ENCODE measurements at places on chromosomes 4 and X.

DNA sequence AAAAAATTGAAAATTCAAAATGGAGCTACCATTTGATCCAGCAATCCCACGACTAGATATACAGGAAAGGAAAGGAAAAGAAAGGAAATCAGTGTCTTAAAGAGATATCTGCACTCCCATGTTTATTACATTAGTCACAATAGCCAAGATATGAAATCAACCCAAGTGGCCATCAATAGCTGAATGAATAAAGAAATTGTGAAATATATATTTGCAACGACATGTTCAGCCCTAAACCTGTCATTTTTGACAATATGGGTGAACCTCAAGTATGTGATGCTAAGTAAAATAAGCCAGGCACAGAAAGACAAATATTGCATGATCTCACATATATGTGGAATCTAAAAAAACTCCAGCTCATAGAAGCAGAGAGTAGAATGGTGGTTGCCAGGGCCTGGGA is 155.1 kb downstream of the ANXA5 start:
- no peak for DNase-seq

- DNase-seq = no peak
Observed at GRCh38 chrX:47540754-47541538, 20.1 kb upstream of the ARAF start.

- no peak for DNase-seq
Observed at GRCh38 chr4:122766950-122767349, 34.4 kb downstream of the BBS12 start.

GRCh38 chr4:119894650-119895208 is 171.9 kb downstream of the MAD2L1 start:
- DNase-seq = no peak

- DNase-seq = no peak
Observed at GRCh38 chr4:65635051-65635821, 35.1 kb downstream of the EPHA5 start.

DNA sequence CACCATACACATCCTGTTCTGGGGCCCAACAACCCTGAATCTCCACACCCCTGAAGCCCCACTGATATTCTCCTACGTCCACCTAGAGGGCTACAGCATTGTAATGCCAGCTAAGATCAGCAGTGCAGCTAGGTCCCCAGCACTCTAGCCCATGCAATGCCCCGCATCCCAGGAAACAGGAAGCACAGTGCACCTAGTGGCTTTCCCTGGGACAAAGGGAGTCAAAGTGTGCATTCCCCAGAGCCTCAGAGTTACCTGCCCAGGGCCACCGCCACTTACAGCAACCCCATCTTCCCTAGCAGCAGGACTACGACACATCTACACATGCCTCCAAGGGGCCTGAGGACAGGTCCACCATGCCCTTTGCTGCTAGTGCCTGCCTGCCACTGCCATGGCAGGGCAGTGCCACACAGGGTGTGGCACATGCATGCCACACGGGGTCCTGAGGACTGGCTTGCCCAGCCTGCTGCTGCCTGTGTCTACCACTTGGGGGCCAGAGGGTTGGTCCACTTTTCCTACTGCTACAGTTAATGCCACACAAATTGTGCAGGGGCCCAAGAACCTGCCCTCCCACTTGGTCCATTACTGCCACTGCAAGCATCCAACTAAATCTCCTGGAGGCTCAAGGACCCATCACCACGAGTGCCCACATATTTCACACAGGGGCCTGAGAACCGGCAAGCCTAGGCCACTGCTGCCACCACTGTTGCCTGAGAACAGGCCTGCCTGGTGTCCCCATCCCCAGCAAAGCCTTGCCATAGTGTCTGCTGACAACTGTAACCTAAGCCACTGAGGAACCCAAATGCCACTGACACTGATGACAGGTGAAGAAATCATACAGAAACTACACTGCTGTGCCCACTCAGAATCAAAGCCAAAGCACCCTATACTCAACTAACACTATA is 23.7 kb downstream of the TLR6 start:
- DNase-seq = no peak

DNA sequence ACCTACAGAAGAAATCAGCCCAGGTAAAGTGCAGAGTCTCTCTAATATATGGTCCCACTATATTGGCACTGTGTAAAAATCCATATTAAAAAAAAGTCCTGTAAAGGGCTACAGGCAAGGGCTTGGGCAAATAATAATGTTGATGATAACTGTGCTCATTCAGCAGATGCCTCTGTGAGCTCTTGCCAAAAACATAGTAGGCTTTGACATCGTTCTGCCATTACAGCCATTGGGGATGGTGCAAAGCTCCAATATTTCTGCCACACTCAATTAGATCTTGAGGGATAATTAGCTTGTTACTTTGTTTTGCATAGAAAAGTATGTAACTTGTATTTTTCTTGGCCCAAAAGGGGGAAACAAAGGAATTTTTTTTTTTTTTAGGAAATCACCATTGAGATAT is 645.5 kb upstream of the FAM241A start:
- no peak for DNase-seq

DNA sequence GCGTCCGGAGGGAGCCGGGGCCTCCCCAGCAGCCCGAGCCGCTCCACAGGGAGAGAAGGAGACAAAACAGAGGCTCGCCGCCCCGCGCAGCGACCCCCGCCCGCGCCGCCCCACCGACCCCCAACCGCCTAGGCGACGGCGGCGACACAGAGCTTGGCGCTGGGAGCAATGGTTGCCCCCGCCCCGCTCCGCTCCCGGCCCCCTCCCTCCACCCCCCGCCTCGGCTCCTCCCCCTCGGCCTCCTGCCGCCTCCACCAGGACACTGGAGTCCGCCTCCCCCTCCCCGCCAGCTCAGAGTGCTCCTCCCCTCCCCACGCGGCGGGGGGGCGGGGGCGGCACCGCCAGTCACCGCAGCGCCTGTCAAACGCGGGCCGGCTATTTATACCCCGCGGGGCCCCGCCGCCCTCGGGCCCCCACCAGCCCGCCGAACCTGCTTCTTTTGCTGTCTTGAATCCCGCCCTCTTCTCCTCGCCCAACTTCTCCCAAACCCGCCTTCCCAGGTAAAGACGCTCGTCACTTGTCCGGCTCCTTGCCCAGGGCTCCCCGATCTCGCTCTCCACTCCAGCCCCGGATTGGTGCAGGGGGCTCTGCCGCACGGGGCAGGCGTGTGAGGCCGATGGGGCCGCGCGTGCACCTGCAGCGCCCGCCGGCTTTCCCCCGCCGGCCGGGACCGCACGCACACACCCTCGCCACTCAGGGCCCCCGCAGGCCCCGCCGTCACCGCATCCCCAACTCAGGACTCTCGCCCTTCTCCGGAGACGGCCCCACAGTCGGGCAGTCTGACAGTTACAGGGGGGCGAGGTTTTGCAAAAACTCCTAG is at the start of gene ELF2:
Gene ELF2, minus strand, starts transcription at position 170 of the 820 bp plus-strand sequence. CDS start 39,517 bp downstream, outside the sequence.
- peak; percentile 89 for DNase-seq

DNA sequence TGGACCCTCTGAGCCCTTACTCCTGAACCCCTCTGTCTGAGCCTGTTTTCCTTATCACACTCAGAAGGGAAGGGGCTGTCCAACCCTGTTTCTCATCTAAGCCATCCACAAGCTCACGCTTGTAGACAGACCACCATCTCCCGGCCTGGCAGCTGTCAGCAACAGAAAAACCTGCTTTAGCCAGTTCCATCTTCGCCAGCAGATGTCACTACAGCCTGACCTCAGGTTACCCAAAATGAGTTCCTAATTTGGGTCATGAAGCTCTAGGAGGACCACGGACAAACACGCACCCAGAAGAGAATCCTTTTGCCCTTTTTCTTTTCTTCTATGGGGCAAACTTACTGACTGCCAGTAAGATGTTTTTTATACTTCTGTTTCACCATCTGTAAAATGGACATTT is 445.4 kb downstream of the BCOR start:
- no peak for DNase-seq

- no peak for DNase-seq
Observed at GRCh38 chr4:95290702-95291101, 258.1 kb downstream of the UNC5C start.

DNA sequence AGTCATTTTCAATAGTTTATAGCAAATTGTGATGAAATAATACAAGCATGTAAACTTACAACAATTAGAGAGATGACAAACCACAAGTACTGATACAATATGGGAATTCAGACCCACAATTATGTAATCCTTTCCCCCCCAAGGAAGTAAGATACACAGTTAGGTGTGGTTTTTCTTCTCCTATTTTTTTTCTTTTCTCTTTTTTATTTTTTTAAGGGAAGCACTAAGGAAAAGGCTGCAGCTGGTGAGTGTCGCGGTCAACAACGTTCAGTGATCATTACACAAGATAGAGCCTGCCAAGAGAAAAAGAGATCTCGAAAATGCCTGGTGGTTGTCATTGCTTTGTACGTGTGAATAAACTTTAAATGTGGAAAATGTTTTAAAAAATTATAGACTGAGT is 9.8 kb downstream of the NDNF start:
- DNase-seq = no peak

- no peak for DNase-seq
Observed at GRCh38 chr4:18077808-18078207, 56.3 kb upstream of the LCORL start.

DNA sequence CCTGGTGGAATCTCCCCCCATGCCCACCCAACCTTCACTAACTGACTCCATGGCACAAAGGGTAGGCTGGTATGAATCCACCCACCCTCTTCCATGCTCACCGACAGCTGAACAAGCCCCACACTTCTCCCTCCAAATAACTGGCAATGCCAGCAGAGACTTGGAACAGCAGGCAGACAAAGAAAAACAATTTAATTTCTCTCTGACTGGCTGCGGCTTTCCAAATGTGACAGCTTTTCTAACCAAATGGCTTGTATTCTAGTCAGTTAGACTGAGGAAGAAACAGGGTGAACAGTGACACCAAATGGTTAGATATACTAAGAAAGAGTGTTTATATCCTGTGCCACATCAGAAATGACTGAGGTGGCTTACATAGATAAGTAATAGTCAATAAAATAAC is 199.3 kb upstream of the ADAMTS3 start:
- DNase-seq = no peak

DNA sequence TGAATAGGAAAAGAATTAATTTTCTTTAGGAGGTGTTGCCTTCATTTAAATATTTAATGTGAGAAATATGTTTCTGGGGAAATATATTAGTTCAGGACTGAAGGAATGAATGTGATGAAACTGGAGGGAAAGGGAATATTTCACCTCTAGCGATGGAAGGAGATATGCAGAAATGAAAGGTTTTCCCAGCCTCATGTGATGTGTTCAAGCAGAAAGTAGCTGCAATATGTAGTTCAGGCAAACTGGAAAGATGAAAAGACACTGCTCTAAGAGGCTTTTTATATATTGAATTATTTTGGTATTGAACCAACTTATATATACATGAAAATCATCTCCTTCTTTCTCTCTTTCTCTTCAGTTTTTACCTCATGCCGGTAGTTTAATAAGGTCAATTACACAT is 3.4 kb downstream of the GRID2 start:
- DNase-seq = no peak

GRCh38 chr4:931194-931959 is 739 bp downstream of the GAK start:
- DNase-seq = no peak

GRCh38 chr4:152586668-152587067 is 50.8 kb upstream of the FBXW7 start:
- no peak for DNase-seq

GRCh38 chrX:15399962-15400391 is 15.8 kb upstream of the VEGFD start:
- no peak for DNase-seq

DNA sequence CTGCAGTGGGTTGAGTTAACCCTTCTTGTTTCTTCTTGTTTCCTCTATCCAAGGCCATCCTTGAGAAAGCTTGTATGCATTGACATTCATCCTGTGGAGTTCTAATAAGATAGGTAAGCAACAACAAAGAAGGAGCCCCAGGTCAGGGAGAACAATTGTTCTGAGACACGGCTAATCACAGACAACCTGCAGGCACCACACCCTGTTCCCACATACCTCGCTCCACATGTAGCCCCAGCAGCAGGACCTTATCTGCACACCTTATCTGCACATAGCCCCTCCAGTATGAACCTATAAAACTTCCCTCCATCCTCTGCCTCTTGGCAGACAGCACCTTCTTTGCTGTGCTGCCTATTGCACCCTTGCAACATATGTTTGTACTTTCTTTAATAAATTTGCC is 129.1 kb downstream of the MSL3 start:
- no peak for DNase-seq

DNA sequence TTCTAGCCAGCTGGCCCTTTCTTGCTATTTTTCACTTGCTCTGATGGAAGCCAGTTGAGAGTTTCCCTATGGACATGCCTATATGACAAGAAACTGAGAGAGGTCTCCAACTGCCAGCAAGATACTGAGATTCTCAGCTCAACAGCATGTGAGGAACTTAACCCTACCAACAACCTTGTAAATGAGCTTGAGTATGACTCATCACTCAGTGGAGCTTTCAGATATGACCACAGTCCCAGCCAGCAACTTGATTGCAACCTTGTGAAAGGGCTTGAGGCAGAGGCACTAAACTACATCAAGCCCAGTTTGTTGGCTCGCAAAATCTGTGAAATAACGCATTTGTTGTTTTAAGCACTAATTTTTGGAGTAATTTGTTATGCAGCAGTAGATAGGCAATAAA is 175.8 kb downstream of the COMMD8 start:
- DNase-seq = no peak

DNA sequence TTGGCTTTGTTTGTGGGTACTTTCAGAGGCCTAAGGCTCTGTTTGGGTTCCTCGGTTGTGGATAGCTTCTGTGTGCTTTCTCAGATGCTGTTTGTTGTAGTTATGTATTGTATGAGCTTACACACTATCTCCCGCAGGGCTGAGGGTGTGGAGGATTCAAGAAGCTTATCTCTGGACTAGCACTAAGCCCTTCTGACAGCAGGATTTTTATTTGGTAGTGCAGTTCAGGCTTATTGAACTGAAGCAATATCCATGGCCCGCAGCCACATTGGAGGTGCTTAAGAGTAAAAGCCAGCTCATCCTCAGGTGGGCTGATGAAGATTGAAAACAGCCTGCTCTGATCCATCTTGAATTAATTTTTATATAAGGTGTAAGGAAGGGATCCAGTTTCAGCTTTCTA is 128.2 kb downstream of the RASGEF1B start:
- DNase-seq = no peak

- DNase-seq = no peak
Observed at GRCh38 chr4:75484190-75484589, 30.0 kb downstream of the RCHY1 start.
